Pulmonary artery endothelial cell (primary cell): ENCODE measurements at places on chromosomes 3 and 15. TPM values are rescaled to one million over a fixed set of nuclear protein-coding genes. Genes with fewer than 3 reads are reported as not detected.

CHRNA7 gene
- total RNA-seq: 2.8 and 4.0 TPM in 2 replicates

RFX7 gene
- total RNA-seq: 4.2 and 4.9 TPM in 2 replicates

PPM1L gene
- 1.8 TPM in 2 replicates for total RNA-seq

LXN gene
- 161 and 179 TPM in 2 replicates for total RNA-seq

ATP13A4 gene
- total RNA-seq: 0.07 TPM in 2 replicates

IL17RD gene
- total RNA-seq: 1.5 and 1.8 TPM in 2 replicates

FILIP1L gene
- total RNA-seq: 21.6 and 35.6 TPM in 2 replicates

TAGLN3 gene
- 0.07 TPM in 1 of 2 replicates, not detected in the other for total RNA-seq

ZNF106 gene
- 57.2 and 78.2 TPM in 2 replicates for total RNA-seq

CIB2 gene
- 1.4 and 1.6 TPM in 2 replicates for total RNA-seq

ALDH1L1 gene
- not detected in 2 replicates for total RNA-seq

UBA7 gene
- 29.5 and 42.2 TPM in 2 replicates for total RNA-seq

ANKRD34C gene
- total RNA-seq: not detected in 2 replicates
